Dermis lymphatic vessel endothelial cell (primary cell): ENCODE measurements at places on chromosomes 1 and 21. TPM values are rescaled to one million over a fixed set of nuclear protein-coding genes. Genes with fewer than 3 reads are reported as not detected.

Gene DIRAS3
- 0.54 and 0.95 TPM in 2 replicates for total RNA-seq

Gene SELL
- under 0.01 and 0.60 TPM in 2 replicates for total RNA-seq

Gene TINAGL1
- 153 and 315 TPM in 2 replicates for total RNA-seq

Gene SPATA45
- 0.17 TPM in 1 of 2 replicates, not detected in the other for total RNA-seq

Gene MIXL1
- 0.11 TPM in 1 of 2 replicates, not detected in the other for total RNA-seq

Gene YY1AP1
- total RNA-seq = 49.5 and 51.7 TPM in 2 replicates

Gene EPHA10
- total RNA-seq = under 0.01 TPM in 2 replicates
